ENCODE measurements at places on chromosomes 1 and 21.
A peak's percentile ranks its signal among the peaks of the same experiment; 100 is the strongest.

- DNase-seq = peak; percentile 66
Observed at GRCh38 chr1:150619576-150620509, 9.6 kb downstream of the ENSA start.

DNA sequence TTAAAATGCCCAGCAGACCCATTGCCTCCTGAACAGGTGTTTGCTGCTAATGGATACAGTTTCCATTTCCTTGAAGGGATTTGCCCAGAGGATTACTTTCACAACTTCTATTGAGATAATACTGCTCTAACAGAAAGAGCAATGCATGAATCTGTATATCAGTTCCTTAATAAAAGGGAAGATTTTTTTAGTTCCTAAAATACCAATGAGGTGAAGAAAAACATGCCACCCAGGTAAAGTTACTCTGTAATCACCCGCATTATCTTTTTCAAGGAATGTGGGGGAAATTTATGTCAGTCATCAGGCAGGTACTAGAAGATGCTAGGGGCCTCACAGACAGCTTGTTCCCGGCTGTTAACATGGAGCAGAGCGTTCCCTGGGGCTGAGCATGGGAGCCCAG is 41.1 kb downstream of the KCNJ15 start:
- no peak for DNase-seq

- no peak for DNase-seq
Observed at GRCh38 chr1:158969166-158969565, 37.8 kb downstream of the PYHIN1 start.

DNA sequence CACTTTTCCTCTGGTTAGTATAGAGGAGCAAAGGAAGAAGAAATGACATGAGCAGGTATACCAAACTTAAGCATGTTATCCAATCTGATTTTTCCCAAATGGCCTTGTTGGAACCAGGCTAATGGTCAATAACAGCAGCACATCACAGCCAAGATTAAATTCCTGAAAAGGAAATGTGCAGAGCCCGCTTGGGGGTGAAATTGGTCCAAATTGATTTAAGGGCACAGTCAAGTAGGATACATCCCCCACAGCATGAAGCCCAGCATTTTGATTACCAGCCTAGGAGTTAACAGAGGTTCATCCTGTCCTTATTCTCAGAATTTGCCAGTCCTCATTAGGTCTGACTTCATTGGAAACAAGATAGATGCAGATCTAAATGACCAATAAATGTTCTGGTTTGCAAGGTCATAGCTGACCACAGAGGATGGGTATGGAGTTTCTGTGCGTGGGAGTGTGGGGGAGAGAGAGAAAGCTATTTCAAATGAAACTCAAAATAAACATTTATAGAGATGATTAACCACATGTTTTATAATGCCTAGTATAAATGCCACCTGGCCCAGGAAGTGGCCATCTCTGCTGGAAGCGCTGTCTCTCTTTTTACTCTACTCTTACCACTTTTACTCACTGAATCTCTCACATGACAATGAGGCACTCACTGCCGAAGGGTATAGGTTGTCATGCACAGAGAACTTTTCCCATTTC is 38.7 kb downstream of the RGS5 start:
- no peak for DNase-seq

DNA sequence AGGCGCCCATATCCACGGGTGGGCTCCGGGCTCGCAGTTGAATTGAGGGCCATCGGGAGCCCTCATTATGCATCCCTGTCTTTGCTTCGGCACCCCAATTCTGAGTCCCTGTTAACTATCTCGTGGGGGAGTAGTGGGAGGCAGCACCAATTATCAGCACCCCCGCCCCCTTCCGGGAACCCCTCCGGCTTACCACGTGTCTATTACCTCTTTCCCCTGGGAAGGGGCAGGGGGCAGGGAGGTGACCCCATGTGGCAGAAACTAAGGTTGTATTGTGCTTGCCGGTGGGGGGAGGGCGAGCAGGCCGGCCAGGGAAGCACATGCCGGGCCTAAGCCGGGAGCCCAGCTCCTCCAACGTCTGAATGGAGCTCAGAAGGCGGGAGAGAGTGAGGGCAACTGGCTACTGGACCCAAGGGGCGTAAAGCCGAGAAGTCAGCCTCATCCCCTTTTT is 1.0 kb downstream of the LIN28A start:
- no peak for DNase-seq

DNA sequence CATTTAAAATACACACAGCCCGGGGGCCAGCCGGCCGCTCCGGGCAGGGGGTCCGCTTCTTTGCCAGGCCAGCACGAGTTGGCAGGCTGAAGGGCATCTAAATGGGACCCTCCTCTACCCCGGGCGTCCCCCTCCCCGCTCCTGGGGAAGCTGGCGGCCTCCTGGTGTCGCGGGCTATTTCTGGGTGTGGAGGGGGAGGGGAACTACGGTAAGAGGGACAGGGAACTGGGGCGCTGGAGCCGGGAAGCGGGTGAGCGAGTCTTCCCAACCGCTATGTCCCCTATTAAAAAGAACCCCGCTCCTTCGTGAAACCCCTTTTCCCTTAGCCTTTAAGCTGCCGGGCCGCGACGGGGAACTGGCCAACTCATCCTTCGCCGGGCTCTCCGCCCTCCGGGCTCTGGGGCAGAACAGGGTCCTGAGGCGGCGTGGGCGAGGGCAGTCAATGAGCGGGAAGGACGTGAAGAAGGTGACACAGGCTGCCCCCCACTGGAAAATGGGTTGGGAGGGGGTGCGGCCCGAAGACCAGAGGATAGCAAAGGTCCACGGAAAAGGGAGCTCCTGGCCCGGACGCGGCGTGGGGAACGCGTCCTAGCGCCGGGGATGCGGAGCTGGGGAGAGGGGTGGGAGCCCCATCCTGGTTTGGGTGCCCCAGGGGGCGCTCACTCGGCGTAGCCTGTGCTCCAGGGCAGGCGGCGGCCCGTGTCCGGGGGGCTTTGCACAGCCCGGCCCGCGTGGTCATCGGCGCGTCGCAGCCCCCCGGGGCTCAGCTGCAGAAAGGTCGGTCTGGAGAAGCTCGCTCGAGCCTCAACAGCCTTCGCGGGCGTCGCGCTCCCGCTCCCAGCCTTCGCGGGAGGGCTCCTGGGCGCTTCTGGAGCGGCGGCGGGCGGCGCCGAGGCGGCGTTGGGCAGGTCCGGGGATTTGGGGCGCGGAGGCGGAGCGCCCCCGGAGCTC is 544 bp downstream of the PPM1J start:
- no peak for DNase-seq

DNA sequence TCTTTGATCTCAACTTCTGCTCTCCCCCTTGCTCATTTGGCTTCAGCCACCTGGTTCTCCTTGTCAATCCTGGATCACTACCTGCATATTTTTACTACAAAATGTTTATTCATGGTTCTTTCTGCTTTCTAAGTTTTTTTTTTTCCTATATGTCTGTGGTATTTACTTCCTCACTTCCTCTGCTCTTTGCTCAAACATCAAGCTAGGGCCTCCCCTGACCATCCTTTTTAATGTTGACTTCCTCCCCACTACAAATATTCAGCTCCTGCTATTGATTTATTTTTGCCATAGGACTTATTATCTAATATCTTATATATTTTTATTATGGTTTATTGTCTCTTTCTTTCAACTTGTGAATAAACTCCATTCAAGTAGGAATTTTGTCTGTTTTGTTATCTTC is 14.1 kb upstream of the SLC19A2 start:
- no peak for DNase-seq

DNA sequence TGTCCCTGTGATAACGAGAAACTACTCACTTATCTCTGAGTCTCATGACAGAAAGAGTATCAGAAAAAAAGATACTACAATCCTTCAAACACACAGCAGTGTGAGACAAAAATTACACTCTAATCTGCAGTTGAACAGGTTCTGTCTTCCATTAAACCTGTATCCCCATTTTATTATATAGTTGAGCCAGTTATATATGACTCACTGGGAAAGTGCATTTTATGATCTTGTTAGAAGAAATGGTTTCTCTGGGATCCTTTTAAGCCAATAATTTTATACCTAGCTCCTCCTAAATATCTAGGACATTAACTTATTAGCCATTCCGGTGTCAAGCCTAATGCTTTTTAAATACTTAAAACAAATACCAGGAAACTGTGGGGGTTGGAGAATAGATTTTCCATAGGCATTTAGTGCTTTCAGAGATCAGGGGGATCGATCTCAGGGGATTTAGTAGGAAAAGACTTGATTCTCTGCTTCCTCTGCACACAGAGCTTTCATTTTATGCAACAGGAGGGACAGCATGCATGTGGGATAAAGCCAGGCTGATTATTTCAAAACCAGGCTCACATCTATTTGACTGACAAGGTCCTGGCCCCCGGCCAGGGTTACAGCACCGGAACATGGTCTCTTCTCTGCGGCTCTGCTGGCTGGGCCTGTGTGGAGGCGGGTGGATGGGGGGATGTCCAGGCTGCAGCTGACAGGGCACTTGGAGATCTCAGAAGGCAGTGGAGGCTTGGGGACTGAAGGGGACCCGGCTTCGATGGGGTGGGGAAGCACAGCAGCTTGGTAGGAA is 310.6 kb downstream of the DISC1 start:
- no peak for DNase-seq

GRCh38 chr1:206111271-206111927 is 5.8 kb downstream of the AVPR1B start:
- no peak for DNase-seq

DNA sequence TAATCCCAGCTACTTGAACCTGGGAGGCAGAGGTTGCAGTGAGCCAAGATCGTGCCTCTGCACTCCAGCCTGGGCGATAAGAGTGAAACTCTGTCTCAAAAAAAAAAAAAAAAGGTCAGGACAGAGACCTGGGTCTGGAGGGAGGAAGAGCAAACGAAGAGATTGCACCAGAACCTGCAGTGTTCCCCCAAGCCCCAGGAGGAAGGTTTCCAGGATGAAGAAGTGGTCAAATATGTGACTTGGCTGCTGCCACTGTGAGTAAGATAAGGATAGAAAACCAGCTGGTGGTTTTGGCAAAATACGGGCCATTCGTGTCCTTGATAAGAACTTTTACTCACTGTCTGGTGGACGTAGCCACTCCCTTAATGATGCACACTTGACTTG is 42.2 kb downstream of the CLDN14 start:
- no peak for DNase-seq

- DNase-seq = no peak
Observed at GRCh38 chr1:118933051-118933781, 54.9 kb downstream of the TBX15 start.
